GM06990 (cell line): ENCODE measurements at places on chromosomes 4 and X.
A peak's percentile ranks its signal among the peaks of the same experiment; 100 is the strongest.

DNA sequence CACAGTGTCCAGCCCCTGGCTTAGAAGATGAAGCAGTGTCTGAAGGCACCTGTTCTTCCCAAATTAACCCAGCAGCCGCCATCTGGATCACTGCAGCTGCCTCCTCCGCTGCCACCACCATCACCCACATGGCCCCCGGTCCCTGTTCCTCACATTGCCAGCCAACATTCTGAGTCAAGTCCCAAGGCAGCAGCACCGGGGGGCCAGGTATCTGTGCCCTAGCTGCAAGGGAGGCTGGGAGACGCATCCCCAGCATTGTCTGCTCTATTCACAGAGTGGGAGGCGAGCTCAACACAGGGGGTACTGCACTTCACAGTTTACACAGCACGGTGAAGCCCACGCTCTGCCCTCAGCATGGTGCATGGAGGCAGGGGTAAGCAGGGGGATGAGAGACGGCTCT lies 42.3 kb upstream of the MAN2B2 start:
- no peak for DNase-seq

DNA sequence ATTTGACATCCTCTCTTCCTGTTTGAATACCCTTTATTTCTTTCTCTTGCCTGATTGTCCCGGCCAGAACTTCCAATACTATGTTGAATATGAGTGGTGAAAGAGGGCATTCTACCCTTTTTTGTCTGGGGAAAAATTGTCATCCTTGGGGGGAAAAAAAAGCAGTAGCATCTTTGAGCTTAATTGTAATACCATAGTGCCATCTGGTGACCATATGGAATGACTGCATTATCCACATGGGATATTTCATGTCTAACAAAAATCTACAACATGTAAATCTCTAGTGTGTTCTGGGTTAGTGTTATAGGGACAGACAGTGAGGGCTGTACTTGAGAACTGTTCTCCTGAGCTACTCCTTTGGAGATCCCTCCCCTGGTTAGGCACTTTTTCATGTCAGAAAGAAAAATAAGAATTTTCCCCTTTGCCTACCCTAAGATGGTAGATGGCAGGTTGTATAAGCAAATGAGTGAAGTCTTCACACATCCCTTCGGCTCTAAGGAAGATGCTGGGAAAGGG lies 26.0 kb downstream of the CAPN6 start:
- no peak for DNase-seq

GRCh38 chr4:139266583-139267257 lies 13.3 kb downstream of the MGARP start:
- DNase-seq: peak; percentile 88

DNA sequence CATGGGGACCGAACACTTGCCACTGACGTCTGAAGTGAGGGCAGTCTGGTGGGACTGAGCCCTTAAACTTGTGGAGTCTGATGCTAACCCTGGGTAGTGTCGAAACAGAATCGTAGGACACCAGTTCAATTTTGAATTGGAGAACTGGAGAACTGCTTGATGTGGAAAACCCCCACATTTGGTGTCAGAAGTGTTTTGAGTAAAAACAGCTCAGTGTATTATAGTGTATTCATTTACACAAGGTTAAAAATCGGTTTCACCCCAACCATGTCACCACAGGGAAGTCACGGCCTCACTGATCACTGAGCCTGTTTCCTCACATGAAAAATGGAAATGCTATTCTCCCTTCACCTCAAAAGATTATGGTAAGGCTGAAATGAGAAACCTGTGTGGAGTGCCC lies 21.9 kb downstream of the PIN4 start:
- DNase-seq: no peak

- DNase-seq: no peak
Observed at GRCh38 chrX:154718616-154719015, 32.3 kb downstream of the GAB3 start.

GRCh38 chr4:73275318-73275654 lies 16.7 kb upstream of the ANKRD17 start:
- no peak for DNase-seq
